ENCODE measurements at places on chromosomes 11 and 22.
A peak's percentile ranks its signal among the peaks of the same experiment; 100 is the strongest.

DNA sequence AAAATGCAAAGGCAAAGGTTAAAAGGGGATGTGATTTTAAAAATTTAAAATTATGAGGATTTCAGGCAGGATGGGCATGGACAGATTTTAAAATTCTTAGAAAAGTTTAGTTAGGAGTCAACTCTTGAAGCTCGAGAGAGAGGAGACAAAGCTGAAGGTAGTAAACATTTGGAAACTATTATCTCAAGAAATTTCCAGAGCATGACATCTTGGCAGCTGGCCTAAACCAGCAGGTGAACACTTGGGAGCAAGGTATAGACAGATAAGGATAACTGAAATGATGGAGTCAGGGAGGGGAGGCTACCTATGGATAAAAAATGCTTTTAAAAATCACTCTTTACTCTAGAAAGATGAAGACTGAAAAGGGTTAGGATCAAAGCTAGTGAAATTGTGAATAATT is 13.7 kb downstream of the POU2AF3 start:
- DNase-seq, result peak; percentile 22

- no peak for DNase-seq
Measured at GRCh38 chr11:123313262-123313661, 116.8 kb upstream of the GRAMD1B start.

DNA sequence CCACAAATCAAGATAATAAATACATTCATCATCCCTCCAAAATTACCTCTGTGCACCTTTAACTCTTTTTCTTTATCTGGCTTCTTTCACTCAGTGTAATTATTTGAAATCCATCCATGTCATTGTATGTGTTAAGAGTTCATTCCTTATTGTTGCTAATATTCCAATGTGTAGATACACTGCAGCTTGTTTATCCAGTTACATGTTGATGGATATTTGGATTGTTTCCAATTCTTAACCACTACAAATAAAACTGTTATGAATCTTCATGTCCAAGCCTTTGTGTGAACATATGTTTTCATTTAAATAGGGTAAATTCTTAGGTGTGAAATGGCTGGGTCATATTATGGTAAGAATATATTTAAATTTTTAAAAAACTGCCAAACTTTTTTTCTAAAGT is 323.3 kb upstream of the NCAM1 start:
- DNase-seq, result no peak

DNA sequence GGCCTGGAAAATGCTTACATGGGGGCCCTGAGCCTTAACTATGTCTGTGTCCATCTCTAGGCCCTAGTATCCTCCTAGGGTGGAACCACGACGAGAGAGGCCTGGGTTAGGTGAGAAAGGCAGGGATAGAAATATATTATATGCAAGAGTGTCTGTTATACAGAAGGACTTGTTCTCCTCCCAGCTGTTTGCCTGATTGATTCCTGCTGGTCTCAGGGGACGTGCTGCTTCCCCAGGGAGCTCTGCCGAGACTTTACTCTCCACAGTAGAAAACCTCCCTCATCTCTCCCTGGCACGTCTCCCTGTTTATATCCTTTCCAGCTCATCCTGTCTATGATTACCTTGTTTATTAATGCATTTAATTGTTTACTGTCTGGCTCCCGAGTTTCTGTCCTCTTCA is 132.6 kb downstream of the MIAT start:
- DNase-seq, result no peak

GRCh38 chr11:132848336-132848735 is 684.0 kb downstream of the OPCML start:
- no peak for DNase-seq

DNA sequence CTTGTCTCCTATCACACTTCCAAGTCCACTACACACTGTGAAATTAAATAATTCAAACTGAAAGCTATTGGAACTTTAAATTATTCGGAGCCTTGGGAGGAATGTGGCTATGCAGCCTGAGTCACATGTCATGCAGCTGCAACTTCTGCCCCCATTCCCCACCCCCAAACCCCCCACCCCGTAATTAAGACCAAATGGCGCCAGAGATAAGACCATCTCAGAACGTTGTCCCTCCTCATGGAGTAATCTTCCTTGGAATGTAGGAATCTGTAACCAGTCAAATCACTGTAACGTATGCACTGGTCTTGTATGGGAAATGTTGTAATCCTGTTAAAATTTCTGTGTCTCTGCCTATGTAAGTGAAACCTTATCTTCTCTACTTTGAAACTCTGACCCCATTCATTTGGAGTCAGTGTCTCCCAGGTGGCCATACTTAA is 37.0 kb downstream of the GAB2 start:
- no peak for DNase-seq

- no peak for DNase-seq
Measured at GRCh38 chr22:24412274-24412673, 15.1 kb upstream of the ADORA2A start.

DNA sequence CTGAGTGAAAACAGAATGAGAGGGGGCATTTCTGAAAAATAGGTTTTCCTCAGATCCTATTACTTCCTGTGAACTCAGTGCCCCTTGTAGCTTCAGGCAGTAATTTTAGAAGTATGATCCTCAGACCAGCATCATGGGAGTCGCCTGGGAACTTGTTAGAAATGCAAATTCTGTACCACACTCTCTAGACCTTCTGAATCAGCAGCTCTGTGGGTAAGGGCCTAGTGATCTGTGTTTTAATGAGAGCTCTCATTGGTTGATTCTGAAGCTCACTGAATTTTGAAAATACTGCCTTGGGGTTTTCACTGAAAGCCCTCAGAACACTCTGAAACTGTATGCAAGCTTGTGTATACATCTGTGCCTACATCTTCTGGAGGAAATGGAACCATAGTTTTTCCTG is 647.2 kb upstream of the ANO5 start:
- DNase-seq, result no peak

DNA sequence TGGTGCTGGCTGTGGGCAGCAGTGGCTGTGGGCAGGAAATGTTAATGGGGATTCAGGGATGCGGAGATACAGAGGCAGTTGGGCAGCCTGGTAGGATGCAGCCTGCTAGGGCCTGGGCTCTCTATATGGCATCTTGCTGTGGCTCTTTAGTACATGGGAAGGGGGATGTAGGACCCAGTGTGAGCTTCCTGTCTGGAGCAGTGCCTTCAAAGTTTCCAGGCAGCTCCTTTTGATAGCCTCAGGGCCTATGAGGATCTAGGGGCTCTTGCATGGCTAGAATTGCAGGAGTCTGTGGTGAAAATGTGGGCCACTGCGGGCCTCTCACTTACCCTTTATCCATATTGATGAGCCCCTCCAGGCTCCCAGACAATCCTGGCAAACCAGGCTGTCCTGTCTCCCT is 213.2 kb upstream of the SNX19 start:
- DNase-seq, result no peak

DNA sequence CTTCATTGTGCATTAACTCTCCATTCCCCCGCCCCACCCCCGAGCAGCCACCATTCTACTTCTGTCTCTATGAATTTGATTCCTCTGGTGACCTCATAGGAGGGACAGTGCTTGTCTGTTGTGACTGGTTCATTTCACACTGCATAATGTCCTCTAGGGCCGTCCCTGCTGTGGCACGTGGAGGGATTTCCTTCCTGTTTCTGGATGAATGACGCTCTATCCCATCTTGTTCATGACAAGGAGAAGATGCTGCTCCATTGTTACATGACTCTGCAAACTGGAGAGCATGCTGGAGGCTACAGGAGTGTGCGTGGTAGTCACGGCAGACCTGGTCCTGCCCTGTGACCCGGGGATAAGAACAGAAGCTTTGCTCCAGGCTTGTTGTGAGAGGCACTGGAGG is 61.3 kb downstream of the RTL6 start:
- DNase-seq, result no peak

GRCh38 chr11:60528465-60528864 is 13.3 kb downstream of the MS4A13 start:
- DNase-seq, result no peak

GRCh38 chr11:56886455-56886854 is 102.3 kb upstream of the OR5AK2 start:
- no peak for DNase-seq

DNA sequence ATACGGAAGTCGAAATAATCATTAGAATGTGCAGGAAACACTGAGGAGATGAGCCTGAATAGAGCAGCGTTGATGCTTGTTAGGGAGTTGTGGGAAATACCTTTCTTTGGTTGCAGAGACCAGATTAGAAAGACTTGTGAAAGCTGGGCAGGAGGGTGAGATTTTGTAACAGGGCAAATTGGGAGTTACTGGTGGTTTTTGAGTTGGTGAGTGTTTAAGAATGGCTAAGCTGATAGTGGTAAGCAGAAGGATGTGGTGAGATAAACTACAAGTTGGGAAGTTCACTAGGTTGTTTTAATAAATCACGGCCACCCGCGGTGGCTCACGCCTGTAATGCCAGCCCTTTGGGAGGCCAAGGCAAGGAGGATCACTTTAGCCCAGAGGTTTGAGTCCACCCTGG is 34.4 kb downstream of the MCAM start:
- DNase-seq, result no peak

- no peak for DNase-seq
Measured at GRCh38 chr22:47055921-47056320, 293.5 kb downstream of the TBC1D22A start.

DNA sequence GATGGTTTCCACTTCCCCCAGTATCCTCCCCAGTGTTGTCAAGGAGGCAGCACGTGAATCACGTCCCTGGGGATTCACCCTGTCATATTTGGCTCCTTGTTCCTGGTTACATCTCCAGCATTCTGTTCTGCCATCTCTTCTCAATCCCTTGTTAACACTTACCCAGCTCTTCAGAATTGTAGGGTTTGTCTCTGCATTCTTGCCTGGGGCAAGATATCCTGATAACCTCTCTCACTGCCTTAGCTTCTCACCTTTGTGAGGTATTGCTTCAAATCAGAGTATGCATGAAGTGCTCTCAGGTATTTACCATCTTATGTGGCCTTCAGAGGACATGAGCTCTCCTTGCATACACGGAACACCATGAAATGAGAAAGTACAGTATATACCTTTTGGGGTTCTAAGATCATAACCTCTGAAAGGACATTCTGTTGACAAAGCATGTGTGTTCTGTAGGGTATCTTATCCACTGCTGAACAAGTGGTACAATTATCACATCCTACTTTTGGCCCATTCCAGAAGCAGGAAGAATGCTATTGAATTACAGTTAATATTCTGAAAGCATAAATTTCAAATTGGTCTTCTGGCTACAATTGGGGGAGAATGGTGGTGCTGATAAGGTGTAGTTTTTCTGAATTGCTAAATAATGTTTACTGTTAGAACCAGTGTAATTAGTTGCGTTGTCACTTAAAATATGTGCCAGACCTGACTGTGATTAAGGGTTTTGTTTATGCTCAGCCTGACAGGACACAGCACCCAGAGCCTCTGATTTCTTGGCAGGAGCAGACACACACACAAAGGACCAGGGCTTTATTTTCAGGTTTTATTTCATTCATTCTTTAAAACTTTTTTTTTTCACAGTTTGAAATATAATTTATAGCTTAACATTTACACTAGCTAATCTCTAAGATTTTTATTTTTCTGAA is 32.7 kb downstream of the VSTM5 start:
- DNase-seq, result no peak

GRCh38 chr11:104015649-104016415 is 20.6 kb upstream of the DDI1 start:
- no peak for DNase-seq
